ENCODE measurements at places on chromosomes 7 and 10.

DNA sequence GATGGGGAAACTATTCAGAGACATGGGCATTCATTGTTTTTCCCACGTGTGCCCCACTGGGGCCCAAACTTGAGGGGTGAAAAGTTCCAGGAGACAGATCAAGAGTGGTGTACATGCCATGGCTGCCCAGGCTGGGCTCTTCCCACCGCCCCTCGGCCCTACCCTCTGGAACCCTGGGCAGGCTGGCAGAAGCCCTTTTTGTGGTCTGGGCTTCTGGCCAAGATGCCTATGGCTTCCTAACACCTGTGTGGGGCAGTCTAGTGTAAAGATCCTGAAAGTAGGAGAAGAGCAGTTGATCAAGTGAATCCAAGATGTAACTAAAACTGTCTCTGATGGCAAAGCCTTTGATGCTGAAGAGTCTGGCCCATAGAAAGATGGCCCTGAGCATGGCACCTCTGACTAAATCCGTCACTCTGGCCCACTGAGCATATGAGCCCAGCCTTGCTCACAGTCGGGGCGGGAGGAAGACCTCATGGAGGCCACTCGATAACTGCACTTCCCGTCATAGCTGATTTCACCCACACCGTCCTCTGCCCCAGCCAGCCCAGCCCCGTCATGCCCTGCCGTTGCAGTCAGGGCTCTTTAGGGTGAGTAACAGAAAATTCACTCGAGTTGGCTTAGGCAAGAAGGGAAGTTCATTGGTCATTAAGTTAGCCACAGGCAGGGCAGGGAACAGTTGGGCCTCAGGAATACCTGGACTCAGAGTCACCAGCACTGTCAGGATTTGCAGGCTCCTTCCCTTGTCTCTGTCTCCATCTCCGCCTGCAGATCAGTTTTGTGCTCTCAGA, 37.9 kb upstream of the MTPAP start:
- no peak for DNase-seq

DNA sequence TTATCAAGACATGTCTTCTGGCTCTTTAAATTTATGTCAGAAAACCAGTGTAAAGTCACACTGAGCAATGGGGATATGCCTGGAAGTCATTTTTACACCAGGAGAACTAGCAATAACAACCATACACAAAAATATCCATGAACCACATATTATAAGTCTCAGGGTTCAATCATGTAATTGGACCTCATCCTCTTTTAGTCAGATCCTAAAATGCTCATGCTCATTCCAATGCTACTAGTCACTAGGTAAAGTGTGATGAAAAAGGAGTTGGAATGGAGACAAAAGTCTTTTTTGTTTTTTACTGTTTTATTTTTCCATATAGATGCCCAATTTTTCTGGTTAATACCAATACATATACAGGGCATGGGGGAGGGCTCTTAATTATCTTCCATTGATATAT, 306.1 kb downstream of the DGKB start:
- DNase-seq: no peak

GRCh38 chr7:148700661-148701064, 2.0 kb downstream of the CUL1 start:
- DNase-seq: no peak

DNA sequence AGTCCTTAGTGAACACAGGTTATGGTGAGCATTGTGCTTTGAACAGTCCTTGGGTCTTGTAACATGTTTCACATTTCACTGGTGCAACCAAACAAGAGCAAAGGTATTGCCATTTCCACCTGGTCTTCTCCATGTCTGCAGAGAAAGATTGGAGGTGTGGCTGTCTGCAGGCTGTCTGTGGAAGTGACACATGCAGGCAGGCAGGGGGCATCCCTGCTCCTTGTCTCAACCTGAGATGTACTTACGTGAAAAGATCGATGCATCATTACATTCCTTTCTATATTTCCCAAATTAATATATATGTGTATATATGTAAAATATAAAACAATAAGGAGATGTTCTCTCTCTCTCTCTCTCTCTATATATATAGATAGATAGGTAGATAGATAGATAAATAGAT, 54.3 kb downstream of the LRRC18 start:
- no peak for DNase-seq

DNA sequence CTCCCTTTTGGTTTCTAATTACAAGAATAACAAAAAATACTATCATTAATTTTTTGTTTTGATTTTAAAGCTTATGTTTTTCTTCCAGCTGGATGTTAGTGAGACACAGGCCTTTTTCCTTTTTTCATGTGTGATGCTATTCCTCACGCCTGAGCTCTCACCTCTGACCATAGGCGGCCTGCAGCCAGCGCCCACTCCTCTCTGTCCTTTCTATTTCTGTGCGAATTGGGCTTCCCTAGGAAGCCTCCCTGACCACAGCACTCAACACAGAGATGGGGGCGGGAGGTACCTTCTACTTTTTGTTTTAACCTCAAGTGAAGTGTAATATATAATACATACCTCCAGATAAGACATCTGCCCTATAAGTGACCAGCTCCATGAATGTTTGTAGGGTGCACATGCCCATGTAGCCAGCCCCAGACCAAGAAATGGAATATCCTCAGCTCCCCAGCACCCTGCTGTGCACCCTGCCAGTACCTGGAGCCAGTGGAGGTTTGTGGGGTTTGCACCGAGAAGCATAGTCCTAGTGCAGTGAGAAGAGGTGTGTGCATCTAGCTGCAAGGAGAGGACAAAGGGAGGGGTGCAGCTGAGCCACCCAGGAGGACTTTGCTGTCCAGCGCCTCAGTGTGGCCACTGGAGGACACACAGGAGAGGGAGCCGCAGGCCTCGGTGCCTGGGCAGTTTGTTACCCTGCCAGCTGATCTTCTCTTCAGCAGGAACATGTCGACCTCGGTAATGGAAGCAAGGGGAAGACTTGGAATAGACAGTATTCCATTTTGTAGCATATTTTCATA, 38.5 kb downstream of the BNIP3 start:
- DNase-seq: no peak

- no peak for DNase-seq
Measured at GRCh38 chr7:45698303-45699014, 124.3 kb downstream of the ADCY1 start.

DNA sequence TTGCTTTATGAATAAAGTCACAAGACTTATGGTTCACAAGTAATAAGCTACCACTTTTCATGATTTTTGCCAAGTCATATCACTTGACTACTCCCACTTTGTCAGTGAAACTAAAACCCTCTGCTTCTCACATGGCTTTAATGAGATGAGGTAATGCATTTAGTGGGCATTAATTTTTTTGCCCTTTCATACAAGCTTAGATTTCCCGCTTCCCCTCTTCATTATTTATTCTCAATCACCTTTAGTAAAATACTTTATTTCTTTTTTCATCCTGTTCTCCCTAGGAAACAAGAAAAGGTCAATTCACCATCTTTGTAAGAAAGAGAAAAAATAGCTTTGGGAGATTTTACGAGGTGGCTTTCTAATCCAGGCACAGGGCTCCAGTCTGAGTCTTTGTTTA, 109.6 kb upstream of the STARD3NL start:
- DNase-seq: no peak

GRCh38 chr7:151245360-151246101, 3.0 kb downstream of the SMARCD3 start:
- DNase-seq: no peak

DNA sequence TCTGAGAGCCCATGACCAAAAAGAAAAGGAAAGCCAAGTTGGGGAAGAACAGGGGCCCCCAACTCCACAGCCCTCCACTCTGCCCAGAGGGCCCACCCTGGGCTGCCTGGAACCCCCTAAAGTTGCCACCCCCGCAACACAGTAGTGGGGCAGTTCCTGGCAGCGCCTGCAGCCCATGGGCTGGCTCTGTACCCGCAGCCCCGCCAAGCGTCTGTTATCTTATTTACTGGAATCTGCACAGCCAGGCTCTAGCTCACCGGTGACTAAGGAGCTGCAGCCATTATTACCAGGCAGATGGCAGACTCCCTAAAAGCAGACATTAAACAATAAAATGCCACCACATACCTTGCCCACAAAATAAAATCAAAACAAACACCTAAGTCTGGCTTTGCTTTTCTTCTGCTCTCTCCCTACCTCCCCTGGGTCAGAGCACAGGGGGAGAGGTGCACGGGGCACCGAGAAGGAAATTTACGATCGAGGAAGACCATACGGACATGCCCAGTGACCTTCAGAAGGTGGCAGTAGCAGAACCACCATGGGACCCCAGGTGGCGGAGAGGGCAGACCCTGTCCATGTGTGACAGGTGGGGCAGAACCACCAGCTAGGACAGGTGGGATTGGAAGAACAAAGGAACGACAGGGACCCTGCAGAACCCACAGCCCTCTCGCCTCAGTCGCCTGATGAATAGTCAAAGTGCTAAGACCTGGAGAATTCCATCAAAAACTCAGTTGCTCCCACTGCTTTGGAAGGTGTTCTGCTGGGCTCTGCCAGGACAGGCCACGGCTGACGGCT, 66.3 kb downstream of the PRKAG2 start:
- DNase-seq: no peak

DNA sequence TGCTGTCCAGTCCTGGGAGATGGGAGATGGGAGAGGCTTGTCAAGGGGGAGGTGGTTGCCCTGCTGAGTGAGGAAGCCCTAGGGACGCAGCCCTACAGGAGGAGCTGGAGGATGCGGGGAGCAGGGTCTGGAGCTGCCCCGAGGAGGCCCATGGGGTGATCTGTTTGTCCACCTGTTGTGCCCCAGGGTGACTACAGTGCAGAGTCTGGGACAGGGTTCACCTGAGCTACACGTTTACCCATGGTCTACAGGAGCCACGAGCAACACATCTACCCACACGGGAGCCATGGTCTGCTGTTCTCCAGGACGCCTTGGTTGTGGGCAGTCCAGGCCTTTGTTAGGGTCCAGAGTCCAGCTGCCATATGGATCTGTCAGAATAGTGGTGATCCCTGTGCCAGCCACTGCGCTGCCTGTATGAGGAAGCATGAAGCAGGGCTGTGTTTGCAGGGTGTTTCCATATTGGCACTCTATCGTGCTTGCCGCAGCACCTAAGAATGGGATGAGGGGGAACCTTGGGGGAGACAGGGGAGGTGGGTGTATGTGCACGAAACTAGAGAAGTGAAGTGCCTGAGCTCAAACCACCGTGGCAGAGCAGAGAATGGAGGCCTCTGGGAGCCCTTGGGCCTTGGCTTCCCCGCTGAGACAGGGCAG, 23.7 kb downstream of the ZNF775 start:
- no peak for DNase-seq

- DNase-seq: no peak
Measured at GRCh38 chr7:44949303-44949702, 29.5 kb downstream of the MYO1G start.

DNA sequence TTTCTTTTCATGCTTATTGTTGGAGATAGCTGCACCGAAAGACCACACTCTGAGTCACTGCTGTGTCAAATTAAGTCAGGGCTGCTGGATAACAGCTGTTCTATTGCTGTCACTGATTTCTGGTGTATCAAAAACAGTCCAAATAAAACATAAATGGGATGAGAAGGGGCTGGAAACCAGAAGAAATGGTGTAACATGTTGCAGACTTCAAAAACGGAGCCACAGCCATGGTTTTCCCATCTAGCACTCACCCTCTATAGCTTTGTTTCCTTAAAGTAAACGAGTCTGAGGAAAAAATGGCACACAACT, 103.3 kb upstream of the DIP2C start:
- no peak for DNase-seq

GRCh38 chr10:74766501-74766900, 59.9 kb upstream of the KAT6B start:
- no peak for DNase-seq

- no peak for DNase-seq
Measured at GRCh38 chr7:29851487-29851886, 45.2 kb downstream of the WIPF3 start.

GRCh38 chr7:1990001-1990670, 242.6 kb downstream of the MAD1L1 start:
- no peak for DNase-seq

DNA sequence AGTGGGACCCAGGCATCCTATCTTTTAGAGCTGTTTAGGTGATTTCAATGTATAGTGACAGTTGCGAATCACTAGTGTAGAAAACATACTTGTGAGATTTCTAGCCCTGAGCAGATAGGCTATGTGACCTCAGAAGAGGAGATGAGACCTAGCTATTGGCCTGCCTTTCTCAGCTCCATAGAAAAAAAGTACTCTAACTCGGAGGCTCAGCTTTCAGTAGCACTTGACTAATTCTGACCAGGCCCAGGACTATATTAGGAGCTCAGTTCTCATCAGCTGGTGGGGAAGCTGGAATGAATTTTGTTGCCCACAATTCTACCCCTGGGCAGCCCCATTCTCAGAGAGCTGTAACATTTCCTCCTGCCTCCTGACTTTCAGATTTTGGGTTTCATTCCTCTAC, 179.9 kb upstream of the NAMPT start:
- no peak for DNase-seq

DNA sequence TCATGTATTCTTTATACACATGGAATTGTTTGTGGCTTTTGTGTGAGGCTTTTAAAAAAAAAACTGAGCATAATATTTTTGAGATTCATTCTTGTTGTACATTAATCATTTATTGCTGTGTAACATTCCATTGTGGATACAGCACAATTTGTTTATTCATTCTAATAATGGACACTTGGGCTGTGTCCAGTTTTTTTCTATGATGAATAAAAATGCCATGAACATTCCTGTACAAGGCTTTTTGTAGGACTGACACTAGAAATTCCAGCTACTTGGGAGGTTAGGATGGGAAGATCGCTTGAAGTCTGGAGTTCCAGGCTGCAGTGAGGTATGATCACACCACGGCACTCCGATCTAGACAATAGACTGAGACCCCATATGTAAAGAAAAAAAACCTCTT, 254.3 kb upstream of the CACNA2D1 start:
- DNase-seq: no peak

DNA sequence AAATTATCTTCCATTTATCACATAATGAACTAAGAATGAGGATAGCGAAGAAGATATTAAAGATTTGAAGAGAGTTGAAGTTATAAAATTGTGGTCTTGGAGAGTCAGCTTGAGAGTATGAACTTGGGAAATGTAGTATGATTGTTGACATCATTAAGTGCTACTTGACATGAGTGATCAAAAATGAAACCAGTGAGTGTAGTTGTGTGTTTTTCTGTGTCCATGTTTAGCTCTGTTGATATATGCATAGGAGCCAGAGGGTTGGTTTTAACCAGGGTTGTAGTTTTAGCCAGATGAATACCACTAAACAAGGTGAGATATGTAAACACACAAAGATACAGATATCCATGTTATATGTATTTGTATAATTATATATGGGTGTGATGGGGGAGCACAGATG, 6.2 kb downstream of the TMEM106B start:
- DNase-seq: no peak

All from NCI-H1436 treated with DMSO at 0.1 percent for 48 hours (cell line).